Stimulated activated CD4-positive, alpha-beta T cell treated with anti-CD3 and anti-CD28 coated beads, Interleukin-4, amount 100 ng/mL, for 1 hour (primary cell): ENCODE measurements at places on chromosomes 16 and 17.

- DNase-seq, result no peak
Measured at GRCh38 chr16:84069540-84069939, 26.9 kb upstream of the SLC38A8 start.

- no peak for DNase-seq
Measured at GRCh38 chr17:12567077-12568053, 98.3 kb upstream of the MYOCD start.

DNA sequence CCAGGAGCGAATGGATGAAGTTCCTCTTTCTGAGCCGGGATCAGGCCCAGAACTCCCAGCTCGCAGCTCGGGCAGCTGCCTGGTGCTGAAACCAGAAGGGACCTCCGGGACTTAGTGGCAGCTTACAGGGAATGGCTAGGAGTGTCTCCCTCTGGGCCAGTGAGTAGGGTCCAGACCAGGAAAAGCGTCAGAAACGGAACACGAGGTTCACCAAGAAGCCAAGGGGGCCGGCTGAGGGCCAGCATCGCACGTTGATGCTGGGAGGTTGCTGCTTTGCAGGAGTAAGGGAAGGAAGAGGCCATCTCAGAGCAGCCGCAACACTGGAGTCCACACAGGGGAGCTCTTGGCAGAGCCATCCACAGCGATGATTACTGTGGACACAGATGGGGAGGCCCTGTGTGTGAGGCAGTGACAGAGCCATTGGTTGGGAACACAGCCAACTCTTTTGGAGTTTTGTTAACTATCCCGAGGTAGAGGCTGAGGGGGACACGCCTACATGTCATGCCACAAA is 74.0 kb upstream of the CREBBP start:
- no peak for DNase-seq

DNA sequence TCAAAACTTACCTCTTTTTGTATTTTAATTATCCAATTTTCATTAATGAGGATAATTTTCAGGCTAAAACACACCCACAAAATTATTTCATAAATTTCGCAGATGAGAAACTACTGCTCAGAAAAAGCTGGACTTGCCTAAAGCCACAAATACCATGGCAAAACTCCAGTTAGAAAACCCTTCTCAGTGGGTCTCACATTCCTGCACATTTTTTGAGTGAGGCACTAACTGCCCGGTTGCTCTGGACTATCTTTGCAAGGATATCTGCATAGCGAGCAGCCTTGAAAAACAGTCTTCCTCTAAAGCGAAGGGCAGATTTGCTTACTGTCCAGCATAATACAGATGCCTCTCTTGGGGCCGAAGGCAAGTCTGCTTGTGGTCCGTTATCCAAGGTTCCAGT is 9.8 kb downstream of the MPHOSPH6 start:
- no peak for DNase-seq

GRCh38 chr16:75621170-75621477 is 2.0 kb downstream of the ADAT1 start:
- no peak for DNase-seq
